Activated naive CD4-positive, alpha-beta T cell treated with anti-CD3 and anti-CD28 coated beads for 36 hours (primary cell): ENCODE measurements at places on chromosomes 2 and 18. TPM values are rescaled to one million over a fixed set of nuclear protein-coding genes. Genes with fewer than 3 reads are reported as not detected.

GRCh38 chr2:157596992-157597681, 31.5 kb downstream of the ACVR1C start:
- peak; percentile 78 for DNase-seq

DNA sequence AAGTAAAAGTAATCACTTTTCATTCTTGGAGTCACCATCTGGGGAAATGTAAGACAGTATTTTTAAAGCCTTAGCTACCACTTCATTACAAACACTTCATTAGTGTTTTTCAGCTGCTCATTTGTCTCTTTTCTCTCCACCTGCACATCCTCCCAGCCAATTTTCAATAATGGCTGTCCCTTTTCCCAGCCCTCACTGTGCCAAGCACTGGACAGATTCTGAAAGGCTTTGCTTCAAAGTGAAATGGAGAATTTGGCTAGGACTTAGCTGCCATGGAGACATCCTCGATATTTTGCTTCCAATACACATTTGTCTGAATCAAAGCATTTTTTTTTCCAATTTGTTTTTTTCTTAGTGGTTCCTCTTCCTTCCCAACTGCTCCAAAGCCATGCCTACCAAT, 272.4 kb upstream of the NRXN1 start:
- no peak for DNase-seq

DNA sequence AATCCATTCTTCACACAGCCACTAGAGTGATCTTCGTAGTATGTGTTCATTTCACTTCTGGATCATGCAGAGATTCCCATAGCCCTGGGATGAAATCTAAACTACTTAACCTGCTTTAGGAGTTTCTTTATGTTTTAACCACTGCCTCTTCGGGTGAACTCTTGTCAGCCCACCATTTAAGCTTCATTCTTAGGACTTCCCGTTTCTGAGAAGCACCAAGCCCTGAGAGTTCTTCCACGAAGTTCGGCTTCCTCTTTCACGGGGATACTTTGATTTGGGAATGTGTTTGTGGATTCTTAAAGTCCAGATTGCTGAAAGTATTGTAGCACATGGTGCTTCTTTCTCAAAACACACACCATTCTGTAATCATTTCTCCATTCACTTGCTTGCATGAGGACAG, 205.0 kb downstream of the UBE2E3 start:
- DNase-seq, result no peak

GRCh38 chr2:123696799-123697410, 328.2 kb upstream of the CNTNAP5 start:
- DNase-seq, result no peak

DNA sequence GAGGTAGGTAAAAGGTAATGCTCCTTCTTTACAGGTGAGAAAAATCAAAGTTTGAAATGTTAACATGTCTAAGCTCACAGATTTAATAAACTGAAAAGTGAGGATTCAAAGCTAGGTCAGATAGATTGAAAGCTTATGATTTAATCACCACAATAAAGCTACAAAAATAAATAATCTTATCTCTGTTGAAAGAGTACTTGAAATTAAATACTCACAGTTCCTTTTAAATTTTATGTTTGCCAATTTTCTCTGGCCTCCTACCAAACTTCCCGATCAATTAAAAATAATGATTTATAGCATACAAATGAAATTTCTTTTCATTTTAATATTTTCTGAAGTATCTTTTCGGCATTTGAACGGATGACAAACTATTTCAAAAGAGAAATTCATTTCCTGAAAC, 77.3 kb downstream of the GAREM1 start:
- DNase-seq, result no peak

DNA sequence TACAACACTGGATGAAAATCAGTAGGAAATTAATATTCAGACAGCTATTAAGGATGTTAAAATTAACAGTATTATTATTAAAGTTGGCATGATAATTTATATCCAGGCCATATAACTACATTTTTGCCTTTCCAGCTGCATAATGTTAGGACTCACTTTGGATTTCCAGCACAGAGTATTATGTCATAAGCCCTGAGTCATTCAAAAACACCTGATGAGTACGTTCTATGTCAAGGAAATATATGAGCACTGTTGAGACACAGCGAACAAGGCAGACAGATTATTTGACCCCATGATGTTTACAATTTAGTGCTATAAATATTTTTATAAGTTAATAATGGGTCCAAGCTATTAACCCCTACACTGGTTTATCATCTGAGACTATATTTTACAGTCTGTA, 59.8 kb upstream of the RIT2 start:
- no peak for DNase-seq

DNA sequence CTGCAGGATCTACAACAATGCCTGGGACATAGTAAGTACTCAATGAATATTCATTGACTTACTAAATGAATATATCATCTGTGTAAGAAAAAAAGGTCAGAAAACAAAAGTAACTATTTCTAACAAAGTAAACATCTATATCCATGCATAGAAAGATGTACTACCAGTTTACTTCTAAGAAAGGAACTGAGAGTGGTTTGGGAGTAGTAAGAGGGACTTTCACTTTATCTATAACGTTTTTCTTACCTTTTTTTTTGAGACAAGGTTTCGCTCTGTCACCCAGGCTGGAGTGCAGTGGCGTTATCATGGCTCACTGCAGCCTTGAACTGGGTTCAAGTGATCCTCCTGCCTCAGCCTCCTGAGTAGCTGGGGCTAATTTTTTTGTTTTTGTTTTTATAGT, 25.7 kb downstream of the DHX57 start:
- DNase-seq, result no peak

- no peak for DNase-seq
Measured at GRCh38 chr18:68181956-68182355, 533.0 kb downstream of the TMX3 start.

DNA sequence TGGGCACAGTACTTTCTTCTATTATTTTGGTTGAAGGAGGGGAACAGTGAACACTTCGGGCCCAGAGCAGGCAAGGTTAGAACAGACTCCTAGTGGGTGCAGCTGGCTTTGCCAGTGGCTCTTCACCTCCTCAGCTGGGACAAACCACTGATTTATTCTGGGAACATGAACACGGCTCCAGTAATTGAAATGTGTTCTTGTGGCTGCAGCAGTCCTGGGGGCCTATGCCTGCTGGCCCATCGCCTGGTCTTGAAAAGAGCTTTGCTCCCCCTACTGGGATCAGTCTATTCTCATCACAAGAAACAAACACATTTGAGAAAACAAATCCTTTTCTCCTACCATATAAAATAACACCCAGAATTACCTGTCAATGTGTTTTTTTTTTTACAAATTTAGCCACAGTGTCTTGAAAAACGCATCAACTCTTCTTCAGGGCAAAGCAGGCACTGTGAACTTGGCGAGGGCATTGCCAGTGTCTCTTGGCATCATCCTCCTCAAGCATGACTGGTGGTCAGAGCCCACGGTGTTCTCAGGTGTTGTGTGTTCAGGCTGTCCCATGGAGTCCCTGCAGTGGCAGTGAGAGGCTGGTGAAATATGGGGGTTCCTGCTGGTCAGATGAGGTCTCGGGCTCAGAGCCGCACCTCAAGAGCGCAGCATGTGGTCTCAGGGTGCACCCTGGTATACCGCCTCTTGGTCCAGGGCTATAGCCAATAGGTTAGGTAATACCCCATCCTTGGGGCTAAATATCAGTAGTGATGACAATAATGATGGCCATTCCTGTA, 51.3 kb downstream of the RNF144A start:
- DNase-seq, result no peak

GRCh38 chr2:178413472-178414265, 37.3 kb downstream of the PRKRA start:
- DNase-seq, result peak; percentile 76

DNA sequence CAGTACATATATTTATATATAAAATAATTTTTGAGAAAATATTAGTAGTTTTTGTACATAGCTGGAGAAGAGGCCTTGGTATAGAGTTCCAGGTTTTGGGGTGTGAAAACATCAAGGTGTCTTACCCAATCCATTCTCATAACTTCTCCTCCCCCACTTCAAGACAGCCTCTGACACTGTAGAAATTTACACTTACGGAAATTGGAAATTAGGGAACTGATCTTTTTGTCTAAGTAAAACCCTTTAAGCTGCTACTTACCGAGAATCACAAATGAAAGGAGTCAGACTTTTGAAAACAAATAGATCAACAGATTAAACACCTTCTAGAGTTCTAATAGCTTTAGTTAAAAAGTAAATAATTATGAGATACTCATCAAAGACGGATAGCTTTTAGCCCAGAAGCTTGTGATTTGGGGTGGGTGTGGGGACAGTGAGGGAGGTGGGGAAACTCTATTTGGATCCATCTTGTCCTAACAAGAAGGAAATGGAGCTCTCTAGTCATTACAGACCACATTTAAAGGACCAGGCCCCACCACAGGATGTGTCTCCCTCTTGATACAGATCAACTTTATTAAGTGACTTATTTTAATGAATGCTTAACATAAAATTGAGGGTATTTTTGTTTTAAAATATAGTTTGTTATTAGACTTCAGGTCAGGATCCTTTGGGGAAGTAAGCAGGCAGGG, 11.1 kb upstream of the FBXO11 start:
- no peak for DNase-seq

GRCh38 chr2:10022966-10023662, 20.2 kb upstream of the KLF11 start:
- DNase-seq, result no peak

GRCh38 chr2:98773907-98774306, 43.0 kb upstream of the MGAT4A start:
- DNase-seq, result no peak

DNA sequence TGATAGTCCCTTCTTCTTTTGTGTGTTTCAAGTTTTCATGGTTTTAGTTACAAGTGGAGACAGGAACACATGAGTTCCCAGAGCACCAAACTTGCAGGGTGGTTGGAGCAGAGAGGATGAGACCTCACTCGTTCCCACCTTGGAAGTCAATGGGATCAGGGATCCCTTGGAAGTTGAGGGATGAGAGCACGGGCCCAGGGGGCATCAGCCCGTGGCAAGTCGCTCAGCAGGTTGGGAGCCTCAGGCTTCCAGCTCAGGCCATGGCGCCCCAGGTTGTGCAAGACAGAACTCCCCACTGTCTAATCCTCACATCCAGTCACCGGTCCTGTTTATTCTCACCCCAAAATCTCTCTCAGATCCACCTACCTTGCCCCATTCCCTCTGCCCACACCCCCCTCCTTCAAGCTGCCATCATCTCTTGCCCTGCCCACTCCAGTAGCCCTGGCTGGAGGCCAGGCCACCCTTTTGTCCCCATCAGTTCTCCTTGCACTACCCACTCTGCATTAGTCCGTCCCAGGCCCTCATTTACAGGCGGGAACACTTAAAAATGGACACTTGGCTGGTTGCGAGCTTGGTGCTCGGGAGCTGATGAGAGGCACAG, 37.6 kb upstream of the FOSL2 start:
- no peak for DNase-seq

DNA sequence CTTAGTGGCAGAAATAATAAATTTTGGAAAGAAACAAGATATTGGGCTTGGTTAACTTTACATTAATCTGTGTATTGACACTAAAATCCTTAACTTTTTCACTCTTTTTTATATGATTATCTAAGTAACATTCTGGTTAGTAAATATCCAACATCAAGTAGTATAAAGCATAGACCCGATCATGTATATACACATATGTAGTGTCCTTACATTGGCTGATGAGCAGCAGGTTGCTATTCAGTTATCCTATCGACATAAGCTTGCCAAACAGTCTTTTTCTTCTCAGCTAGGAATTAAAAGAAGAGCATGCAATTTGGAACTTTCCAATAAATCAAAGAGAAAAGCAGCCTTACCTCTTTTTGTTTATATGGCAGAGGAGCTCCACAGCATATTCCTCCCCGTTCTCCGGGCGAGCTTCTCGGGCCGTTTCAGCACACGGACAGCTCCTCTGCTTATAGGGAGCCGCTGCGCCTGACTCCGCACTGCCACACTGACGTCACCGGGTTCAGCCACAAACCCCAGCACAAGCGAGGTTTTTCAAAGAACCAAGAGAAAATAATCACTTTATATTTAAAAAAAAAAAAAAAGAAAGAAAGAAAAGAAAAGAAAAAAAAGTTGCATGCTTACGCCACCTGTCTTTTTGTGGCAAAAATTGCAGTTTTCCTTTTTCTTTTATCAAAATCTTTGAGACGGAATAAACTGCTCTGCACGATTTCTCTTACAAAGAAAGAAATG, at the start of gene SCG2:
TSS of gene SCG2 (minus strand) at position 430 of the 735 bp plus-strand sequence. CDS start 3,079 bp downstream, outside the sequence.
- DNase-seq, result peak; percentile 61

DNA sequence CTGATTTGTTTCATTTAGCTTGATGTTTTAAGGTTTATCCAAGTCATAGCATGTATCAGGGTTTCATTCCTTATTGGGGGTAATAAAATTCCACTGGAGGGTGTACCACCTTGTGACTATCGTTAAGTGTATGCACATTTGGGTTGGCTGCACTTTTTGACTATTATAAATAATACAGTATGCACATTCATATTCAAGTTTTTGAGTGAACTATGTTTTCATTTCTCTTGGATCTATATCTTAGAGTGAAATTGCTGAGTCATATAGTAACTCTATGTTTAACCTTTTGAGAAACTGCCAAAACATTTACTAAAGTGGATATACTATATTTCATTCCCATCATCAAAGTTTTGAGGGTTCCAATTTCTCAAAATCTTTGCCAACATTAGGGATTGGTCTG, 952.7 kb downstream of the TDRD15 start:
- DNase-seq, result no peak

DNA sequence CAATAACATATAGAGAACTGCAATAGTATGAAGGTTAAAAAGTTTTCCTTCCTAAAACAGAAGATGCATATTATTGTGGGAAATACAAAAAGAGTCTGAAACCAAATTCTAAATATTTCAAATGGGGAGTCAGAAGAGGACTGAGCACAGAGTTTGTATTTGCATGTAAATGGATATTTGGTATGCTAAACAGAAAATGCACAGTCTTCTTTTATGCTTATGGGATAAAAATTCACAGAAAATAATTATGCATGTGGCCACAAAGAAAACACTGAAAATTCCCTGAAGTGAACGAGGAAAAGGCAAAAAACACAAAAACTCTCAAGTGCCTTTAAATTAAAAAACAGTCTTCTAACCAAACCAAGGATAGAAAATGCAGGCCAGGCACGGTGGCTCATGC, 142.7 kb downstream of the NCKAP5 start:
- DNase-seq, result no peak

GRCh38 chr2:191572319-191572718, 105.6 kb upstream of the NABP1 start:
- DNase-seq, result peak; percentile 14

GRCh38 chr2:235063471-235063961, 111.7 kb downstream of the SH3BP4 start:
- no peak for DNase-seq

- no peak for DNase-seq
Measured at GRCh38 chr2:152443771-152444170, 108.8 kb downstream of the FMNL2 start.

Gene ACOXL
- not detected for total RNA-seq

Gene GALNT1
- 46.7 TPM for total RNA-seq

Gene LRRC30
- not detected for total RNA-seq

Gene LOXHD1
- 0.05 TPM for total RNA-seq

Gene KIAA1328
- total RNA-seq, result 7.2 TPM

Gene TXNDC2
- not detected for total RNA-seq

Gene ATF2
- 53.3 TPM for total RNA-seq

Gene SOWAHC
- total RNA-seq, result 0.44 TPM

Gene MTERF4
- 35.0 TPM for total RNA-seq

Gene ENOSF1
- total RNA-seq, result 66.1 TPM

Gene CD8A
- 1.4 TPM for total RNA-seq
